ENCODE measurements at places on chromosomes 11 and 22. TPM values are rescaled to one million over a fixed set of nuclear protein-coding genes. Genes with fewer than 3 reads are reported as not detected.
A peak's percentile ranks its signal among the peaks of the same experiment; 100 is the strongest.

- peaks cover 20% of the 10 kb centered on the region for H3K4me1 ChIP-seq
- no peaks in the 10 kb centered on the region for H3K27me3 ChIP-seq
- no peaks in the 10 kb centered on the region for H3K36me3 ChIP-seq
- H3K27ac ChIP-seq, result peak overlapping the region; percentile 96
Observed at GRCh38 chr11:17351172-17351509, 459 bp upstream of the NCR3LG1 start.

DNA sequence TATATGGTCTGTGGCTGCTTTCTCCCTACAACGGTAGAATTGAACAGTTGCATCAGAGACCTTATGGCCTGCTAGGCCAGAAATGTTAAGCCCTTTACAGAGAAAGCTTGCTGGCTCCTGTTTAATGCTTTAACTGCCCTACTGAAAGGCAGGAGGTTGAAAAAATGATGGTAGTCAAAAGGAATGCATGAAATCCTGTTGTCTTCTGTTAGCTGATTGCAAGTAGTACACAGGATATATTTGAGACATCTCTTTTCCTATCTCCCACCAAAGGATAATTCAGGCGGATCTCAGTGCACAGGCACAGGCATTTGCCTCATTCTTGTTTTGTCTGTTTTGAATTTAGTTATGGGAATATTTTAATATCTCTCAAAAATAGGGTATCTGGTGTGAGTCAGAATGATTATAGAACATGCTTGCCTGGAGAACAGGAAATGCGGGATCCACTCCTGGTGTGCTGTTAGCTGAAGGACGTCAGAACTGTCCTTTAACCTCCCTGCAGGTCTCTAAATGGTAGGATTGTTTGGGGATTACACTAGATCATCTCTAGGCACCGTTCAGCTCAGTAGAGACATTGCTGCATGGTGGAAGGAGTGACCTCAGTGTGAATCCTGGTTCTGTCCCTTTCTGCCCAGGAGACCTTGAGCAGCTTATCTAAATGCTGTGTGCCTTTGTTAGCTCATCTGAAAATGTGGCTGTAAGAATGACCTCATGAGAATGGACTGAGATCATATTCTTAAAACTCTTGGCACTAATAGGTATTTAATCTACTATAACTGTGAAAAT lies 49.5 kb downstream of the PACS1 start:
- peaks cover 63% of the 10 kb centered on the region for H3K4me1 ChIP-seq
- no peaks in the 10 kb centered on the region for H3K27me3 ChIP-seq
- no peaks in the 10 kb centered on the region for H3K36me3 ChIP-seq
- peak; percentile 95 for DNase-seq
- H3K4me3 ChIP-seq, result peak overlapping the region; percentile 29

- H3K36me3 ChIP-seq, result no peaks in the 10 kb centered on the region
- peak overlapping the region; percentile 21 for H3K4me3 ChIP-seq
- H3K4me1 ChIP-seq, result peaks cover 65% of the 10 kb centered on the region
- H3K27ac ChIP-seq, result peak overlapping the region; percentile 100
- DNase-seq, result no peak
Observed at GRCh38 chr11:61757213-61757862, 4.9 kb downstream of the MYRF start.

DNA sequence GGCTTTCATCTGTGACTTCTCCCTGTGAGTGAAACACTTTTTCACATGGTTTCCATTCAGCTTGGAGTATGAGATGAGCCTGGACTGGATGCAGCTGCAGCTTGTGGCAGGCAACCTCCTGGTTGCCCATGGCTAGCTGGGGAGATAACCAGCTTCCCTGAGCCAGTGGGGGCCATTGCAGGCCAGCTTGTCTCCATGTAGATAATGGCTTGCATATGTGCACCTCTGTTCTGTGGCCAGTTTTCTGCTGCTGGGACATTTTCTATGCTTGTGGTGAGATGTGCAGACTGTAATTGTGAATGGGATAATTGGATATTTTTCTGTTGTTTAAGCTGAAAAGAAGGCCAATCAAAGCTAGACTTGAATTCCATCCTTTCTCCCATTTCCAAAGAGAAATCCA lies 38.5 kb downstream of the INSC start:
- no peak overlapping the region for H3K4me3 ChIP-seq
- no peak overlapping the region for H3K27ac ChIP-seq
- H3K4me1 ChIP-seq, result no peaks in the 10 kb centered on the region

- no peak overlapping the region for H3K4me3 ChIP-seq
- no peak overlapping the region for H3K27ac ChIP-seq
- H3K4me1 ChIP-seq, result peaks cover 13% of the 10 kb centered on the region
- H3K36me3 ChIP-seq, result no peaks in the 10 kb centered on the region
- no peak for DNase-seq
Observed at GRCh38 chr11:36093548-36093947, 149.7 kb downstream of the LDLRAD3 start.

DNA sequence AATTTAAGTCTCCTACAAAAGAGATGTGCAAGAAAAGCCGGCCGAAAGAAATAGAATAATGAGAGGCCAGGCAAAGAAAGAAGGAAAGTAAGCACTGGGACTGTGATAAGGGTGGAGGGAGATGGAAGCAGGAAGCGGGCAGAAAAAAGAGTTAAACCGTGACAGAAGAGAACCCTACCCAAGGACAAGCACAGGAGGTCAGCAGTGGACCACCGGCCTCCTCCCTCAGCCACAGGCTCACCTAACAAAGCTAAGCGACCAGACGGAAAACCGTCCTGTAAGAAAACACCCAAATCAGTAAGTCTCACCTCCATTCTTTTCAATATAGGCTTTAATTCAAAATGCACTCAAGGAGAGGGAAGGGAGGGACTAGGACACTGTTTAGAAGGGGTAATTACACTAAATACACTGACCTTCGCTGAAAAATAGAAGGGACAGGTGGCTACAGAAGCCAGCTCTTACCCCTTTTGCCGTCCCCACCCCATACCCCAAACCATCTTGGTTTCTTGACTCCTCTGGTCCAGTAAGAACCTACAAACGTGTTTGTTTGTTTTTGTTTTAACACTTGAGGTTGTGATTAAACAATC lies 1.9 kb downstream of the FAM181B start:
- peaks cover 5% of the 10 kb centered on the region for H3K4me1 ChIP-seq
- peaks cover 7% of the 10 kb centered on the region for H3K27me3 ChIP-seq
- no peak overlapping the region for H3K27ac ChIP-seq

- H3K4me3 ChIP-seq, result no peak overlapping the region
- no peaks in the 10 kb centered on the region for H3K36me3 ChIP-seq
- H3K4me1 ChIP-seq, result no peaks in the 10 kb centered on the region
- H3K27me3 ChIP-seq, result peaks cover 61% of the 10 kb centered on the region
- no peak overlapping the region for H3K27ac ChIP-seq
Observed at GRCh38 chr22:48434868-48435250, 1392.8 kb downstream of the BRD1 start.

DNA sequence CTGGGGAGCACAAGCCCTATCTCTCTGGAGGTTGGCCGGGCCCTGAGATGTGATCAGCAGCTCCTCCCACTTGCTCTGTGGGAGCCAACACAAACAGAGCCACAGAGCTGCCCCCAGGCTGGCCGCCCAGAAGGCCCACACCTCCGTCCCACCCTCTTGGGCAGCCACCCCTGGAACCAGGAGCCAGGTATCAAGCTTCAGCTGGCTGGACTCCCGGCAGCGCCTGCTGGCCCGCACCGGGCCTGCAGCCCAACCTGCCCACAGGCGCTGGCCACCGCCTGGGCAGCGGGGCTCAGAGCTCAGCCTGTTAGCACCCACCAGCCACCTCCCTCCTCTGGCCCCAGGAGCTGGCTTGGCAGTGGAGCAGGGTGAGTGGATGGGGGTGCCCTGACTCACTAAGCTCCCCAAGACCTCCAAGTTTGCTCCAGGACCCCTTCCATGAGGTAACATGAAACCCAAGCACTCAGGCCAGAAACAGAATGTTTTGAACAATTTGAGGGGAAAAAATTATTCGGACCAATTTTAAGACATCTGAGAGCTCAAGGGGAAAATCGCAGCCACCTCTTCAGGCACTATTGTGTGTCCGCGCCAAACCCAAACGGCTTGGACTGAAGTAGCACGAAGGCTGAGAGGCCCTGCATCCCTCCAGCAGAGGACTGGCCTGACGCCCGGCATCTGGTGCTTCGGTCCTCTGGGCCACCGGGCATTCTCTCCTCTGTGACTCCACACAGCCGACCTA lies 450.8 kb downstream of the SOX6 start:
- no peaks in the 10 kb centered on the region for H3K36me3 ChIP-seq
- H3K4me3 ChIP-seq, result no peak overlapping the region
- H3K4me1 ChIP-seq, result peaks cover 11% of the 10 kb centered on the region
- no peak overlapping the region for H3K27ac ChIP-seq
- DNase-seq, result no peak

DNA sequence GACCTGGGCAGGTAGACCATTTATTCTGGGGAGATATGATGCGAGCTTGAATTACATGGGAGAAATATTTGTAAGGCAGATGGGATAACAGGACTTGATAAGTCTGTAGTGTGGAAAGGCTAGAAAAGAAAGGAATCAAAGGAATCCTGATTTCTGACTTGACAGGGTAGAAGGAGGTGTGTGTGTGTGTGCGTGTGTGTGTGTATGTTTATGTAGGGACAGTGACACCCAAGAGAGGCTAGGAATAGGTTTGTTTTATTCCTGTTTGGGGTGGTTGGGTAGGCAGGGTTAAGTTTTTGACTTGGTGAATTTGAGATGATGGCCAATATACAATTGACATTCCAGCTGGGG lies 390 bp upstream of the HTATIP2 start:
- no peaks in the 10 kb centered on the region for H3K36me3 ChIP-seq
- H3K4me3 ChIP-seq, result no peak overlapping the region
- H3K4me1 ChIP-seq, result peaks cover 23% of the 10 kb centered on the region
- DNase-seq, result no peak
- H3K27me3 ChIP-seq, result no peaks in the 10 kb centered on the region

GRCh38 chr11:132222345-132222744 lies 851.9 kb downstream of the NTM start:
- H3K36me3 ChIP-seq, result no peaks in the 10 kb centered on the region
- no peaks in the 10 kb centered on the region for H3K4me1 ChIP-seq
- no peak overlapping the region for H3K27ac ChIP-seq

- no peak for DNase-seq
- H3K27ac ChIP-seq, result no peak overlapping the region
- no peaks in the 10 kb centered on the region for H3K36me3 ChIP-seq
- H3K27me3 ChIP-seq, result no peaks in the 10 kb centered on the region
Observed at GRCh38 chr11:1651411-1651980, 21.9 kb downstream of the KRTAP5-5 start.

DNA sequence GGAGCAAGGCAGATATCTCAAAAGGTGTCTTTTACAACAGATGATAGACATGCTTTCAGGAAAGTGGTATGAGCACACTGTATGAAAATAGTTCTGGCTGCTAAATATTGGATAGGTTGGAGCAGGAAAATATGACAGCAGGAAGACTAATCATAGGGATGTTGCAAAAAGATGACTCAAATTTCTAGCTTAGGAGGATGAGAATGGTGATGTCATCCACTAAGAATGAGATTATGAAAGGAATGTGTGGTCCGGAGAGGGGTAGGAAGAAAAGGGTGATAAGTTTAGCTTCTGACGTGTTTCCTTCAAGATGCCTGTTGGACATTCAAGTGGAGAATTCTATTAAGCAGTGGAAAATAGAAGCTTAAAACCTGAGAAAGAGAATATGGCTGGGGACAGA lies 46.4 kb downstream of the RCN1 start:
- H3K36me3 ChIP-seq, result no peaks in the 10 kb centered on the region
- peaks cover 6% of the 10 kb centered on the region for H3K4me1 ChIP-seq
- H3K27me3 ChIP-seq, result no peaks in the 10 kb centered on the region
- no peak for DNase-seq
- H3K4me3 ChIP-seq, result no peak overlapping the region
- no peak overlapping the region for H3K27ac ChIP-seq

DNA sequence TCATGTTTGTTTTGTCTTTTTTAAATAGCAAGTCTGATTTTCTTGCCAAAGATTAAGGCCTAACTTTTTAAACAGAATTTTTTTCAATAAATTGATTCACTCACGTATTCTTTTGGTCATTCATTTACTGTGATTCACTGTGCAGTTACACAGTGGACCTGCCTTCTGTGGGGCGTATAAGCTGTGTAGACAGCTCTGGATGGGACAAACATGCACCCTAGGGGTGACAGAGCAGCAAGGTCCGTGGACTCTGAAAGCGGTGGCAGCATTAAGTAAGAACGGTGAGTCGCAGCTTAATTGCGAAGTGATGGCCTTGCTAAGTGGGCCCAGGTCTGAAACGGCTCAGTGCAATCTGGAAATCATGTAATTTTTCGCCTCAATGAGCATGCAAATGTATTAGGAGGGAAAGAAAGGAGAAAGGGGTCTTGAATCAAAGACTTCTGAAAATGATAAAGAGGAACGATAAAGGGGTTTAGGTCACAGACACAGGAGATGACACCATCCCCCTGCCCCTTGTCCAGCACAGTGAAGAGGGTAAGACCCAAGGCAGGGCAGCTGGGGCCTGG lies 113.1 kb downstream of the SPATA19 start:
- no peak overlapping the region for H3K27ac ChIP-seq
- peaks cover 9% of the 10 kb centered on the region for H3K27me3 ChIP-seq

GRCh38 chr22:36253523-36254490 lies 874 bp downstream of the APOL1 start:
- peak overlapping the region; percentile 71 for H3K4me3 ChIP-seq
- H3K36me3 ChIP-seq, result peaks cover 33% of the 10 kb centered on the region
- H3K27me3 ChIP-seq, result no peaks in the 10 kb centered on the region
- DNase-seq, result no peak

DNA sequence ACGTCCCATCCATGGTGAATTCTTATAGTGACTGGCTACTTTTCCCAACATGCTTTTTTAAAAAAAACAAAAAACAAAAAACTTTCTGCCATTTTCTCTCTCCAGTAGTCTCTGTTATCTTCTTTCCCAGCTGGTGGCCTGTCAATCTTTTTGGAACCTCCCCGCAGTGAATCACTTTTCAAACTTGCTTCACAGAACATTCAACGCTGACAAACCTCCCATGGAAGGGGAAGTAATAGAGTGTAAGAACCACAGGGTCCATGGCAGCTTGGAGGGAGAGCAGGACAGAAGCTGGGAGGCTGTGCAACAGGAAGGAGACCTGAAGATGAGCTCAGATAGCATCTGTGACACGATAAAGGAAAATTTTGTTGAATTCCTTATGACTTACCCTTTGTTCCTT lies 9.8 kb upstream of the CECR2 start:
- peaks cover 1% of the 10 kb centered on the region for H3K27me3 ChIP-seq
- DNase-seq, result no peak
- no peaks in the 10 kb centered on the region for H3K36me3 ChIP-seq

- no peak overlapping the region for H3K4me3 ChIP-seq
- no peak overlapping the region for H3K27ac ChIP-seq
- H3K27me3 ChIP-seq, result no peaks in the 10 kb centered on the region
- no peaks in the 10 kb centered on the region for H3K36me3 ChIP-seq
- no peak for DNase-seq
Observed at GRCh38 chr11:42407341-42407740, 904.5 kb upstream of the API5 start.

Gene SYT7
- total RNA-seq, result 1.4 TPM

Gene SPINDOC
- total RNA-seq, result 29.9 TPM

Gene VSIG10L2
- total RNA-seq, result not detected

Gene SCUBE1
- total RNA-seq, result not detected

Gene SMDT1
- total RNA-seq, result 8.3 TPM

Gene SLC22A8
- total RNA-seq, result not detected

Gene DDI1
- not detected for total RNA-seq
